ENCODE measurements at places on chromosomes 16 and 17.

DNA sequence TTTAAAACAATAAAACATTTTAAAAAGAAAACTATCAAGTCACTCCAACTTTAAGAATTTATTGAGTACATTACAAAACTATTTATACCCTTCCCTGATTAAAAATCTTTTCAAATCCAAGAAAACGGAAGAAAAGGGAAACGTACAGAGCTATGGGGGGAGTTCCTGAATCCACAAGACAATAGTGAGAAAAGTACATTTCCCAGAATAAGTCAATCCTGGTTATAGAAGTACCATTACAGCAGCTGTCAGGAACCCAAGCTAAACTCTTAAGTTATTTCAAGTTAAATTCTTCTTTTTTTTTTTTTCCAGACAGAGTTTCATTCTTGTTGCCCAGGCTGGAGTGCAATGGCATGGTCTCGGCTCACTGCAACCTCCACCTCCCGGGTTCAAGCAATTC, 45.7 kb downstream of the SPOP start:
- no peak for DNase-seq

- DNase-seq = no peak
These were observed 176.5 kb downstream of the C16orf78 start for GRCh38 chr16:49550140-49550539.

DNA sequence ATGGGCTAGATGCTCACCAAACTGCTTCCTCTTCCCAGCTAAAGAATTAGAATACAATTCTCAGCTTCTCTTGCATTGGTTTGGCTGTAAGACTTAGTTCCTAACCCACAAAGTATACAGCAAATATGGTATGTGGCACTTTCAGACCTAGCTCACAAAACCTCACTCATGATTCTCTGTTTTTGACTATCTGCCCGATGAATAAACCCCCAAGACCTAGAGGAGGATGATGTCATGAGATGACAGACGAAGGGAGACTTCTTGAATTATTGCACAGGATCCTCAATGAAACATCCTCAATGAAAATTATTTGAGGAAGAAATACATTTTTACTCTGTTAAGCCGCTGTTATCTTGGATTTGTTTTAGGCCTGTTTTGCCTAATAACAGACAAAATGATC, 14.3 kb downstream of the CNOT1 start:
- DNase-seq = no peak

- no peak for DNase-seq
These were observed 2.0 kb downstream of the OVCA2 start for GRCh38 chr17:2043785-2044184.

GRCh38 chr17:68379692-68380677, 77.3 kb downstream of the WIPI1 start:
- DNase-seq = no peak
